ENCODE measurements at places on chromosomes 5 and 9.

GRCh38 chr5:143880178-143880577 lies 68.2 kb downstream of the HMHB1 start:
- no peak for DNase-seq

- DNase-seq: no peak
Measured at GRCh38 chr5:9428272-9428671, 117.6 kb downstream of the SEMA5A start.

DNA sequence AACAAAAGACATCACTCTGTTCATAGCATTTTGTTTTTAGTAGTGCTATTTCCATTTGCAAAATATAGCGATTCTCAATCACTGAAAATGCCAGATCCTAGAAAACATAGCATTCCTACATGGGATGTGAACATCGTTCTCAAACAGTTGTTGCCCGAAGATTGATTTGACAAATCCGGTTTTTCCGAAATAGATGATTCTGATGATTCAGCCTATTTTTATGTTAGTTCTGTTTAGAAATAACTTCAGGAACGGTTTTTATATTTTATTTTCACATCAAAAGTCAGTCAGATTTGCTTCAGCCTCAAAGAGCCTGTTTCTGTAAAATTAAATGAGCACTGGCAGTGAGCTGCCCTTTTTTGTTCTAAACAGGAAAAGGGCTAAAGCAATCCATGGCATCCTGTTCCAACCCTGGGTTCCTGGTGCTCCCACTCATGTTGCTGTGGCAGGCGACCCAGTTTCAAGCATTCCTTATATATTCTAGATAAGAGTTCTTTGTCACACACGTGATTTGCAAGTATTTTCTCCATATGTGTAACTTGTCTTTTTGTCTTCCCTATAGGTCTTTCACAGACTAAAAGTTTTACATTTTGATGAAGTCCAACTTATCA lies 14.2 kb upstream of the PSIP1 start:
- no peak for DNase-seq

DNA sequence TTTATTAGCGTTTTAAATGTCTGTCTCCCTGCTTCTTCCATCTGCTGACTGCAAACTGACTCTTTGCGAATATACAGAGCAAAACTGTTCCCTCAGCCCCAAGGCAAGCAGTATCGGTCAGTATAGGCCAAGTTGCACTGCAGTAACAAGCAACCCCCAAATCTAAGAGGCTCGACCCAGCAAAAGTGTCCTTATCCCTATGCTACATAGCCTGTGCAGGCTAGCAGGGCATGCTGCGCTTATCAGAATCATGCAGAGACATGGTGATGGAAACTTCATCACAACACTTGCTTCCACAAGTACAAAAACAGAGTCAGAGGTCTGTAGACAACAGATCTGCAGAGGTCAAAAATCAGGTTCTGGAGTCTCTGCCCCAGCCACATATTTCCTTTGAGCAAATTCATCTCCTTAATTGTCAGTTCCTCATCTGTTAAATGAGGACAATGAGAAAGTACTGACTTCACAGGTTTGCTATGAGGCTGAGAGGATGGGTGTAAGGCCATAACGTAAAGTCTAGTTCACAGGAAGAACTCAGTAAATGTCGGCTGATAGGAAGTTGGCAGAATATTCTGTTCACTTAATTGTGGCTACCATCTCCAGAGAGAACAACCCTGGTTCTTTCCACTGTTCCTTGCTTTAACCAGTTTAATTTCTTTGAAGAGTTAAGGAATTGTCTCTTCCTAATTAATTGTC lies 9.6 kb upstream of the IL17B start:
- DNase-seq: no peak

GRCh38 chr9:115606838-115607237 lies 488.9 kb upstream of the TNC start:
- DNase-seq: no peak

DNA sequence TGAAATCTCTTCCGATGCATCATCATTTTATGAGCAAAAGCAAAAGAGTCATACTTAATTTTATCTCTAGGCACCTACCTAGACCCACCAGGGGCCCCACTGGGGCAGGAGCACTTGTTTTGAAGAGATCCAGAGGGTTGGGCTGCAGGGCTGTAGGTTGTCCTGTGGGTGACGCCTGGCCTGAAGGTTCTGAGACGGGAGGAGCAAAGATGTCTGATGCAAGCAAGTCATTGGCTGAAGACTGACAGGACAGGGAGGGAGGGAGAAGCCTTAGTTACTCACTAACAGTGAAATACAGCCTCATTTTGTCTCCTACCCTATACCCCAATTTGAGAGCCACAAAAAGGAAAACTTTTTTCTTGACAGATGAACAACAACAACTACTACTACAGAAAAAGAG lies 17.1 kb upstream of the C9 start:
- no peak for DNase-seq

GRCh38 chr5:171614971-171615653 lies 170.5 kb upstream of the SMIM23 start:
- peak; percentile 79 for DNase-seq

DNA sequence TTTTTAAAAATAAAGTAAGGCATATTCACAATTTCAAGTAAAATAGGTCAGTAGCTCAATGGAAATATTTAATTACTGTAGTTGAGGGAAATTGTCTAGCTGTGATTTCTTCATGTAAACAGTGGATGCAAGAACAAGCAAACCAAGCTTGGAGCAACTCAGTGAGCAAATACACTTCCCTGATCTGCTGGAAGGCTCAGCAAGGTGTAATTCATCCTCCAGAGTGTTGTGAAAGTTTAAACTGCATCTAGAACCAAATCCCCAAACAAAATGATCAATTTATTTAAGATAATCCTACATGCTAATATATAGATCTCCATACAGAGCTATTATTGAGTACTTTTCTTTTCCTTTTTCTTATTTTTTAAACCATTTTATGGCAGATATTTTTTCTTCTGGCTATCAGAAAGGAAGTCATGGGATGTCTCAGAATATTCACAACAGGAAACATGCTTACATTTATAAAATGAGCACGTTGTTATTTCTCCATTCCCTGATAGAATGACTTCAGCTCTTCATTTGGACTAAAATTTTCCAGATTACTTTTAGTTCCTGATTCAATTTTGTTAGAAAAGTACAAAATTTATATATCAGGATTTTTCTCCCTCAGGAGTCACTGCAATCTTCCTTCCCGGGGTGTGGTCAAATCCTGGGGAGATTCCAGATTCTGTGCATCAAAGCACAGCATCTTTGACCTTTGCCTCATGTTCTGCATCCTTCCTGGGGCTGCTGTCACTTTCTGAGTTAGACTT lies 219.2 kb upstream of the ELL2 start:
- DNase-seq: no peak

GRCh38 chr9:8143677-8144076 lies 344.1 kb upstream of the DMAC1 start:
- no peak for DNase-seq

DNA sequence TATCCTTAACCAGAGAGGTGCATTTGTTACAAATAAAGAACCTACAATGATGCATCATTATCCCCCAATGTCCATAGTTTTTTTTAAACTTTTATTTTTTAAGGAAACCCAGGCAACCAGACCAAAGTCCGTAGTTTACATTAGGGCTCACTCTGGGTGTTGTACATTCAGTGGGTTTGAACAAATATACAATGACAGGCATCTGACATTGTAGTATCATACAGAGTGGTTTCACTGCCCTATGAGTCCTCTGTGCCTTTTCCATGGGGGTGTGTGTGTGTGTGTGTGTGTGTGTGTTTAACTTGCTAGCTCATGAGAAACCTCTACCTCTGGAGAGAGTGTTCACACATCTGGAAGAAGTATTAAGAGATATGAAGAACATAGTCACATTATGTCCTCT lies 141.5 kb downstream of the KDM4C start:
- DNase-seq: no peak

GRCh38 chr5:149221731-149222342 lies 49.8 kb upstream of the AFAP1L1 start:
- no peak for DNase-seq

DNA sequence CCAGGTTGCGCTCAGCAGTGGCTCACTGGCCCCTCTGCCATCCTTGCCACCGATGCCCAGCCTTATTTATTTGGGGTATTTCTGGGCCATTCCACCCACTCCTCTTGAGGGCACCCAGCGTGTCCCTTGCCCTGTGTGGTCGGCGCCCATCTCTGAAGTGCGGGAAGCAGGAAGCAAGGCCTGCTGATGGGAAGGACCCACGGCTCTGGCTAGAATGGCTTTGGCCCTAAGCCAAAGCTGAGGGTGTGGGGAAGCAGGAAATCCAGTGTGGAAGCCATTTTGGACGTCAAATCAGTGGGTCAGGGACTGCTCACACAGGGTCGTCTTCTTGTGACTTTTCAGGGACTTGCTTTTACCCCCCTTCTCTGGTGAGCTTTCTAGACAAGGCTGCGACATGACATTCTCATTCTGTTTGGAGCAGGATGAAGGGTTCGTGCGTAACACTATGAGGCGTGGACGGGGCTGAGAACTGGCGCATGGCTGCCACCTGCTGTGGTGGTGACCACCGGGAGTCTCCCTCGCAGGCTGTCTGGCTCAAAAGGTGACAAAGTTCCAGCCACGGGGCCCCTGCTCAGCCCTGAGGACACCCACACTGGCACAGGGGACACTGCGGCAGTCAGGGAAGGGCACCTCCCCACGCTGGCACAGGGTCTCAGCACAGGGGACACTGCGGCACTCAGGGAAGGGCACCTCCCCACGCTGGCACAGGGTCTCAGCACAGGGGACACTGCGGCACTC lies 50.7 kb upstream of the NKD2 start:
- DNase-seq: no peak

- no peak for DNase-seq
Measured at GRCh38 chr9:110143485-110143884, 64.5 kb downstream of the C9orf152 start.

GRCh38 chr9:36169708-36170107 lies 520 bp downstream of the CCIN start:
- no peak for DNase-seq

DNA sequence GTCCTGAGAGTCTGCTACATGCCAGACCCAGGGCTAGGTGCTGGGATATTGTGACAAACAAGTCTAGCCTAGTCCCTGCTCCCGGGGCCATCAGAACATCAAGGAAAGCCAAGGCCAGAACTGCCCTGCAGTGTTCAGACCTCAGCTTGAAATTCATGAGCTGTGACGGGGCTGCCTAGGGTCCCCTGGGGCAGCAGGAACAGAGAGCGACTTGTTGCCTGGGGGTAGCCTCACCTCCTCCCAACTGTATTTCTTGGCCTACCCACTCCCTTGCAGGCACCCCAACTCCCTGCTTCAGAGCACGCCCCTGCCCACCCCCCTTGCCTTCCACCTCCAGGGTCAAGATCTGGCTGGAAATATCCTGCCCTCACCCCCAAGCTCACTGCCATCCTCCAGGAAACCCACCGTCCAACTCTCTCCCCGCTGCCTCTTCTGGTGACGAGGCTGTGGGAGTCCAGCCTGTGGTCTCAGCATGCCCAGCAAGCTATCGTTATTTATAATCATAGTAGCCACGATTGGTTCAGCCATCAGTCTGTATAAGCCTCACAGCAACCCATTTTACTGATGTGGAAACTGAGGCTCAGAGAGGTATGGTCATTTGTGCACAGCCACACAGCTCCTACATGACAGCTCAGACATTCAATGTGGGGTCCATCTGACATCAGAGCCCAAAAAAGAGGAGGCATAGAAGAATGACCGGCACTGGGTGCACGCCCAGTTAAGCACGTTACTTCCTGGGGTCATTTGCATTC lies 10.7 kb downstream of the DNM1 start:
- DNase-seq: no peak

- no peak for DNase-seq
Measured at GRCh38 chr9:12776513-12777055, 1.8 kb downstream of the LURAP1L start.

DNA sequence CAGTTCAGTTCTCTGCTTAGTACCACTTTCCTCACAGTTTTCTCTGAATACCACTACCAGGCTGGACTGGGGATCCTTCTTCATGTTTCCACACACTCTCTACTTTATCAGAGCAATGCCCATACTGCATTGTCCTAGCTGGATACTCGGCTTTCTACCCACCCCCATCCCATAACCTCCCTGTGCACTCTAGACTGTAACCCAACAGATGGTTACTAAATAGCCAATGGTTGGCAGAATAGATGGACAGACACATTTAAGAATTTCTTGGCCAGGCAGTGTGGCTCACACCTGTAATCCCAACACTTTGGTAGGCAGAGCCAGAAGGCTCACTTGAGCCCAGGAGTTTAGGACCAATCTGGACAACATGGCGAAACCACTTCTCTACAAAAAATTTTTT lies 22.8 kb downstream of the CDK5RAP2 start:
- DNase-seq: no peak

GRCh38 chr5:159220206-159220605 lies 10.9 kb upstream of the RNF145 start:
- DNase-seq: no peak

GRCh38 chr5:74056789-74057164 lies 430.8 kb downstream of the ARHGEF28 start:
- DNase-seq: no peak

GRCh38 chr9:4748612-4749011 lies 7.6 kb upstream of the AK3 start:
- no peak for DNase-seq

DNA sequence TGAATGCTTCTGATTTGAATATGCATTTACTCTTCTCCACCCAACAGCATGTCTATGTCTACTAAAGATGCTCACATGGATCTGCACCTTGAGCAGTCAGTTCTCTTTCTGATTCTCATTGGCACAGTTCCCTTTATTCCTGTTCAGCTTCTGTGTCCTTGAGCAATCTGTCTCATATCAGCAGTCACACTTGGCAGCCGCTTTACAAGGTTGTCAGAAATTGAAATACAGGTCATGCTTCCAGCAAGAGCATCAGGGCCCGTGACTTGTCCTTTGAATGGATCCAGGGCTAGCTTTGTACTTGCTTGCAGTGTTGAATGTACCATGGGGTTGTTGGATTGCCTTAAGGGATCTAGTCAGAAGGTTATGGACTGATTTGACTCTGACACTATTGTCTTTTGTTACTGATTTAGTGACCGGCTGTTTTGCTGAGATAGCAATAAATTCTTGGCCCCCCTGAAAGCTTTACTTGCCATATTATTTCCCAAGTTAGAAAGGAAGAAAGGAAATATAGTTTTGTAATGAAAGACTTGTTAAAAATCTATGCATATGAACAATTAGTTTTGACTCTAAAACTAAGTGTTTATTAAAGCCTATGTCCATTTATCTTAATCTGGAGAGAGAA lies 273.4 kb upstream of the ISL1 start:
- no peak for DNase-seq

DNA sequence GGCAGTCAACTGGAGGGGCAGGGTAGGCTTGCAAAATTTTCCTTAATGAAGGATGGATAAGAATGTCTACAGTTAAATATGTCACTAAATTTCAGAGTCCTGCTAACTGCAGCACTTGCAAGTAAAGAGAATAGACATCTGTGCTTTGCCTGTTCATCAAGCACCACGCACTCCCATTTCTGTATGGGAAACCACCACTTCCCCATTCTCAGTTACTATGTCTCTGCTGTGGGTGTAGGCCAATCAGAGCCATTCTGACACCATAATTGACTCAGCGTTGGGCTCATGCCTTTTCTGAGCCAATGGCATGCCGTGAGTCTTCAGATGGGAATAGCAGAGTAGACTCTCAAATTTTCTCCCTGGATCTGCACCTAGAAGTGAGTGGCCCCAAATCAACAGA lies 247.5 kb downstream of the GABRB2 start:
- DNase-seq: no peak

- DNase-seq: no peak
Measured at GRCh38 chr9:33468797-33469621, 4.7 kb downstream of the NOL6 start.

- DNase-seq: no peak
Measured at GRCh38 chr5:19837536-19838174, 150.3 kb downstream of the CDH18 start.

Measured in eye (tissue), 1 donor.